ENCODE measurements at places on chromosomes 2 and 18.

GRCh38 chr2:168798888-168799410, 3.5 kb upstream of the NOSTRIN start:
- no peak for DNase-seq

DNA sequence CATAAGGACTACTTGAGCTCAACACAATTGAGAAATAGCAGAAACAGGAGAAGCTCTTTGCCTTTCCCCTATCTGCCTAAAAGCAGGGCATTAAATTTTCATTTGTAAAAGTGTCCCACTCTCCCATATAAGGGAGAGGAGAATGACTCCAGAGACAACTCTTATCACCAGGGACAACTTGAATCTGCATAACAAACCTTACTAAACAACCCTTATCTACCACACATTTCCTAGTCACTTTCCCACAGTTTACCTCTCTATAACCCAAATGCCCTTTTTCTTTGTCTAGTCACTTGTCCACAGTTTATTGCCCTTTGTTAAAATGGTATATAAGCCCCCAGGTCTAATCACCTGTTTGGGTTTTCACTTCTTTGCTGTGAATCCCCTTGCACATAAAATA, 37.5 kb upstream of the PPM1B start:
- DNase-seq: no peak

DNA sequence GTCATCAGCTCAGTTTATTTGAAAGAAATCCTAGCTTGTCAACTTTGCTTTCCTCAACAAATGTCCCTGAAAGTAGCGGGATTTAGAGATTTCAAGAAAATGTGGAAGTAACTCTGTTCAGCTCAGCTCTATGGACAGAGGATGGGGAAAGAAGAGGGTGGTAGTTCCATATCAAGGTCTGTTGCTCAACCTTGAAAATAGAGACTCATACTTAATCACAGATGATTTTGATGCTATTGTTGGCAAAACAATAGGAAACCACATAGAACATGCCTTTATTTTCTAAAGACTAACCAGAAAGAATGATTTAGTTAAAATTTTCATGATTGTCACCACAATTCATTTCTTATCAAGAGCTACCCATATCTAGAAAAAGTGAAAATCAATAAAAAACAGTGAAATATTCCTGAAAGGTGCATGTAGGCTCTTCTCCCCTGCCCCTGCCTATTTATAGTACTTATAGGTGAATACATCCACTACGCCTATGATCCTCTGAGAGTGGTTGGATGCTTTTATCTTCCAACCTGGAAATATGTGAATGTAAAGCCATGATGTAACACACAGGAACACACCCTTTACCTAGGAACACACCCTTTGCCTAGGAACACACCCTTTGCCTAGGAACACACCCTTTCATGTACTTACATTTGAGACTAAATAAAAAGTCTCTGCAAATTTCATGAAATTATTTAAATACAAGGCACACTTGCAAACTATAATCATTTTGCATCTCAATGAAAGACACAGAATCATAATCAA, 65.8 kb downstream of the ETAA1 start:
- no peak for DNase-seq

GRCh38 chr2:88841224-88841929, 149.9 kb downstream of the RPIA start:
- no peak for DNase-seq

GRCh38 chr18:70335892-70336726, 47.3 kb downstream of the SOCS6 start:
- DNase-seq: no peak

GRCh38 chr2:27445615-27446014, 3.4 kb downstream of the KRTCAP3 start:
- DNase-seq: no peak

DNA sequence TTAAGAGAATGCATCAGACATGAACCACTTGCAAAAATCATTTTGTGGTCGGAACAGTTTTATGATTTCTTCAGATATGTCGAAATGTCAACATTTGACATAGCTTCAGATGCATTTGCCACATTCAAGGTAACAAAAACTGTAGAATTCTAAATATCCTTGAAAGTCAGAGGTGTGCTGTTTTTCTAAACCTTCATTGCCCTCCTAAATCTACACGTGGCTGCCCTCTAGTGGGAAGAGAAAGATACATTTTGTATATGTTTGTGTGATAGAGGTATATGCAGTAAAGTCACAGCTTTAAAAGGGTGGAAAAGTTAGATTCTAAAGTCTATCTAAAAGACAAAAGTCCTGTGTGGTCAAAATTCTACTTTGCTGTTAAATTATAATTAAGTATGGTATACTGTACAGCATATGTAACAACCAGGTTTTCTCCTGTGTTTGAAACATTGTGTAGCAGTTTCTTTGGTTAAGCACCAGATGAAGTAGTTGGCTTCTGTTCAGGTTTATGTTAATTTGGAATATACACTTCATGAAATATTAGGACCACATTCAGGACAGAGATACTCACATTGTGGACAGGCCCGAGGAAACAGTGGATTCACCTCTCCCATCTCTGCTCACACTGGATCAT, 65.9 kb upstream of the ITM2C start:
- DNase-seq: no peak

DNA sequence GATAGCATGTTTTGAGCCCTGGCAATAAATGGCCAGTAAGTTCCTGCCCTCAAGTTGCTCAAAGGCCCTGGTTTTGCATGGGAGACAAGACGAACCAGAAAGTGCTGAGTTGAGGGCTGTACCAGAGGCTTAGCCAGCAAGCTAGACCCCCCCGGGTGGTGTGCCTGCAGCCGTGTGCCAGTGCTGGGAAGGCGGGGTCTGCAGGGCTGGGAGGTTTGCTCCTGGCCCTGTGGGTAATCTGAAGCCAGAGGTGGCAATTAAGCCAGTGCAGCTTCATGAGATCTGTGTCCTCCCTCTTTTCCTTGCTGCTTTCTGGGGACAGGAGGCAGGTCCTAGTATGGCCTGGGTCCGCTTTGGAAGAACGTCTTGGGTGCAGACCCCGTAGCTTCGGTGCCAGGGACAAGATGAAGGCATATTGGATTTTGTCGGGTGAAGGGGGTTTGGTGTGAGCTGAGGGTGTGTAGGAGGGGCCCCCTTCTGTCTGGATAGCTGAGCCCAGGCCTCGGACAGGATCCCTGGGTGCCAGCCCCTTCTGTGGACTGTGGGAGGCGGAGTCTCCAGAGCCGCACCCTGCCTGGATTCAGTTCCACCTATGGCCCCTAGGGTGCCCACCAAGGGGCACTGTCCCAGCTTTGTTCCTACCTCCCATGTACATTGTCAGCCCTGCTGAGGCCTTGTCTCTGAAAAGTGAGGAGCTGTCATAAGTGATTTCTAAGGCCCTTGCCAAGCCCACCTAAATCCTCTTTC, 15.6 kb downstream of the ATOH8 start:
- no peak for DNase-seq

- no peak for DNase-seq
Observed at GRCh38 chr2:195181059-195181705, 475.8 kb upstream of the SLC39A10 start.

DNA sequence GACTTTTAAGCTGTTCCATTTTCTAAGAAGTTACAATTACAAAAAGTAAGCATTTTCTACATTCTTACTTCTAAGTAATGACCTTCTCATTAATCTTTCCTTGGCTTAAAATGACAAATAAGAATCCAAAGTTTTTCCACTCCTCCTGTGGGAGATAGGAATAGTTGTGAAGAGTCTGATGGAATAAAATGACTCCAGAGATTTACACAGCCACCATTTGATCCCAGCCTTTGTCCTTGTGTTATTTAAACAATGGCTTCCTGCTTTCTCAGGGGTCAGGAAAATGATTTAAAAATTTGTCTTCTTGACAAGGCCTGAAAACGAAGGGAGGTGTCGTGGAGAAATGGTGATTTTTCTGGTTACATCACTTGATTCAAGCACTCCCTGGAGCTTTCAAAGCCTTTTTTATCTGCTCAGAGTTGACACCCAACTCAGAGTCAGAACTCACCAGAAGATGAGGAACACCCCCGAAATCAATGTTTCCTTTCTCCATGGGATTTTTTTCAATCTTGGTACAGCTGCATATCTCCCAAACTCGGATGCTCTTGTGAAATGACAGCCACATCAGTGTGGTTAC, 106.5 kb downstream of the GALNT3 start:
- DNase-seq: no peak

DNA sequence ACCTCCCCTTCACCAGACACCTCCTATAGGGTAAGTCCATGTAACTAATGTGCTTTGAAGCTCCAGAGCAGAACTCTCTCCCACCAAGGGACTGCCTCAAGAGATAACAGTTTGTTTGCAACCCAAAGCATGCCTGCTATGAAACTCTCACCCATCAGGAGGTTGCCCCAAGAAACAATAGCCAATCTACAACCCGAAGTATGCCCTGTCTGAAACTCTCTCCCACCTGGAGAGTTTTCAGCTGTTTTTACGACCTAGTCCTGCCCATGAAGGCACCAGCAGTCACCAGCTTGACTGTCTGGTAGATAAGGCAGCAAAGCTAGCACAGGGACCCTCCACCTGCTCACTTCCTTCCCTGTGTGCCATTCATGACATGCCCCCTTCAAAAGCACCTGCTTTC, 533.9 kb upstream of the CRIM1 start:
- no peak for DNase-seq

DNA sequence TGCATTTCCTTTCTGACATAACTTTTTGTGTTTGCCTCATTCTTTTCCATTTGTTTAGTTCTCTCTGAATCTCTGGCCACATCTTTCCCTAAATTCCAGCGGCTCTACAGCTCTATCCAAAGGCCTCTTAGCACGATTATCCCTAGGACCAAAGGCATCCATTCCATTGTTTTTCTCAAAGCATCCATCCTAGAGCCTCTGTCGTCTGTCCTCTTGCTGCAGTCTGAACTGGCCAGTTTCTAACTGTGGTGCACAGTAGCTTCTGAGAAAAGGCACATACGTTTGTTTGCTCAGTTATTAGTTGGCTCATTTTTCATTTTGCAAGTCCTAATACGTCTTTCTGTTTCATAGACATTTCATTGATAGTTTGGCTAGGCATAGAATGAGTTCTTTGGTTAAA, 45.7 kb upstream of the TCF7L1 start:
- no peak for DNase-seq

DNA sequence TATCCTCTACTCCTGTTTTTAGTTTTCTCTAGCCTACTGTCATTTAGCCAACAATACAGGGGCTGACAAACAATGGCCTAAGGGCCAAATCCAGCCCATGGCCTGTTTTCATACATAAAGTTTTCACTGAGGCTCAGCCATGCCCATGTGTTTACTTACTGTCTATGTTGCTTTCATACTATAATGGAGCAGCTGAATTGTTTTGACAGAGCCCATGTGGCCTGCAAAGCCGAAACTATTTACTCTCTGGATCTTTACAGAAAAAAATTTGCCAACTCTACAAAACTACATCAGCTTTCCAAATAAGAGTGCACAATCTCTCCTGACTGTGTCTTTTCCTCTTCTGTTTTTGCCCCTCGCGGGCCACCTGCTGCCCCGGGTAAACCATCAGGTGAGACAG, 24.0 kb downstream of the LGALSL start:
- DNase-seq: no peak

GRCh38 chr2:110770404-110770958, 38.1 kb downstream of the ACOXL start:
- no peak for DNase-seq

DNA sequence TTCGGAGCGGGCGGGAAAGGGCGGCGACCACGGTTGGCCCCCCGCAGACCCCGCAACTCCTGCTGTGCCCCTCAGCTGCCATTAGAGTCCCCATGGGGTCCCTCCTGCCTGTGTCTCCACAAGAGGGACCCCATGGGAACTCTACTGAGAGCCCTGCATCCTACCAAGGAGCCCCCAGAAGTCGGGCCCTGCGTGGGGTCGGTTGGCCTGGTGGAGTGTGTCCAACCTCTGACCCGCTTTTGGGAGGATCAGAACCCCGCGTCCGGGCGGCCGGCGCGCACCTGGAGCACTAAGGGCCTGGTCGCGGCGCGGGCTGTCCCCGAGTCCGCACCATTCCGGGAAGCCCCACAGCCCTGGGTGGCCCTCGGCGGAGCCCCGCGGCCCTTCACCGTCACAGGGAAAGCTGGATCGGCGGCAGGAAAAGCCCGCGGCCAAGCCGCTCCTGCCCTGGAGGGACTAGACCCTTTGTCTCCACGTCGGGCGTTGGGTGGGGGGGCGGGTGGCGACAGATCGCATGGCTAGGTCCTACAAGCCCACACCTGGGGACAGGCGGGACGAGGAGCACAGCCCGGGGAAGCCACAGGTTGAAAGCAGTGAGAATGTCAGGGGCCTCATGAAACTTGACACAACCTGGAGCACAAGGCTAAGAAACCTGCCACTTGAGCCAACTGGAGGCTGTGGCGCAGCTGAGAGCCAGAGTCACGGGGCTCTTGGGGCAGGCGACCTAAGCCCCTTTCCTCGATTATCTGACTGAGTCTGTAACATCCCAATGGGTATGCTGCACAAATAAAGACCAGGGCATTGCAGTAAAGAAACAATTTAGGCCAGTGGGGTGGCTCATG, 11.2 kb upstream of the CXXC1 start:
- DNase-seq: no peak

DNA sequence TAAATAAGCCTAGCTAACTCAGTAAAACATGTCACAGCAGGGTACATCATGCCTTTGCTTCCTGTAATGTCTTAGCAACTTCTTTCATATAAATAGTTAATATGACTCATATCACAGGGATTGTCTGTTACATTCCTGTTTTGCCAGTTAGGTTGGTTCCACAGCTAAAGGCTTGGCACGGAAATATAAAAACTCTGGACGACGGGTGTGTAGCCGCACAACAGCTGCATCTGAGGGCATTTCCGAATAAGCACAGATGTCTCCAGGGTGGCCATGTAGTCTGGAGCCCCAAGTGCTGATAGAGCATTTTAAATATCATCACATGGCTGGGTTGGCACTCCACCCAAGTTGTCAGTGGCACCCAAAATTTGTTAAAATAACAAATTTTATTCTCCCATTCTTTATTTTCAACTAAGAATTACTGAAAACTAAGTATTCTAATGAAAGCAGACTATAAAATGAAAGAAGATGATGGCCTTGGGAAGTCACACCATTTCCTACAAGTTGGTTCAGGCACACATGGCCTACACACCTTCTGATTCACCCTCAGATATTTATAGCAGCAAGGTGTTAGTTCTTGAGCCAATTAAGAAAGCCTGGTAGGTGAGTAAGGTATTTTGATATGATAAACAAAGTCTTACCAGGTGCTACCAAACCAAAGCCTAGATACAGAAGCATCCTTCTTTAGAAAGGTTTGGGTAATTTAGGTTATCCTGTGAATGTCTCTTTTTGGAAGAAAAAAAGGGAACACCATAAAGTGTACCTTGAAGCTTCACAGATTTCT, 61.8 kb upstream of the STK17B start:
- DNase-seq: no peak

GRCh38 chr2:178450524-178450773, 526 bp downstream of the PRKRA start:
- no peak for DNase-seq

GRCh38 chr2:202337706-202338346, 38.3 kb upstream of the BMPR2 start:
- DNase-seq: no peak

- no peak for DNase-seq
Observed at GRCh38 chr2:180644709-180645108, 335.7 kb upstream of the UBE2E3 start.

Measured in activated CD4-positive, CD25-positive, alpha-beta regulatory T cell treated with anti-CD3 and anti-CD28 coated beads, Interleukin-2, amount 50 U/mL, for 72 hours (primary cell).